ENCODE measurements at places on chromosomes 7 and 10.

DNA sequence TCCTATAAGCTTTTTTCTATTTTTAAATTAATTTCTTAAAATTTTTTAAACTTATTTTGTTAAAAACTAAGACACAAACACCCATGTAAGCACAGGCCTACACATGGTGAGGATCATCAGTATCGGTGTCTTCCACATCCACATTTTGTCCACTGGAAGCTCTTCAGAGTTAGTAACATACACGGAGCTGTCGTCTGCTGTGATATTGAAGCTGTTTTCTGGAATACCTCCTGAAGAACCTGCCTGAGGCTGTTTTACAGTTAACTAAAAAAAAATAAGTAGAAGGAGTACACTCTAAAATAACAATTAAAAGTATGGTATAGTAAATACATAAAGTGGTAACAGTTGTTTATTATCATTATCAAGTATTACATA is 17.7 kb downstream of the KLLN start:
- no peak for DNase-seq

GRCh38 chr10:120599200-120599724 is 142.2 kb downstream of the PLPP4 start:
- no peak for DNase-seq

- no peak for DNase-seq
Measured at GRCh38 chr7:84669177-84669732, 474.7 kb upstream of the SEMA3A start.

GRCh38 chr10:74746813-74747212 is 79.6 kb upstream of the KAT6B start:
- no peak for DNase-seq

DNA sequence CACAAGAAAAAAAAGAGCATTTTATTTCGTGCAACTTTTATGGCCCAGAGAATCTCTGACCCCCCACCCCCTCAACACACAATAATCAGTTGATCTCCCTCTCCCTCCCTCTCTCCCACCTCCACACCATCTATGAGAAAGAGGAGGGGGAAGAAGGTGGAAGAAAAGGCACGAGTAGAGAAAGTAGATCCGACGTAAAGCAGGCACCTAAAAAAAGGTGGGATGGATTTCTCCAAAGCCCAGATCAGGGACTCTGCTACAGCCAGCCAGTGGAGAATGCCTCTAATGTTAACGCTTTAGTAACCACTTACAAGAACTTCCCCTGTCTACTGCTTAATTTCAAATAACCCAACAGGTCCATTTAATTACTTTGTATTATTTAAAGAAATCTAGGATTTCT is 24.4 kb downstream of the KMT2C start:
- DNase-seq, result no peak

GRCh38 chr7:45068236-45069023 is 20.3 kb downstream of the NACAD start:
- DNase-seq, result no peak

GRCh38 chr10:21039721-21040120 is 142.6 kb upstream of the NEBL start:
- no peak for DNase-seq

DNA sequence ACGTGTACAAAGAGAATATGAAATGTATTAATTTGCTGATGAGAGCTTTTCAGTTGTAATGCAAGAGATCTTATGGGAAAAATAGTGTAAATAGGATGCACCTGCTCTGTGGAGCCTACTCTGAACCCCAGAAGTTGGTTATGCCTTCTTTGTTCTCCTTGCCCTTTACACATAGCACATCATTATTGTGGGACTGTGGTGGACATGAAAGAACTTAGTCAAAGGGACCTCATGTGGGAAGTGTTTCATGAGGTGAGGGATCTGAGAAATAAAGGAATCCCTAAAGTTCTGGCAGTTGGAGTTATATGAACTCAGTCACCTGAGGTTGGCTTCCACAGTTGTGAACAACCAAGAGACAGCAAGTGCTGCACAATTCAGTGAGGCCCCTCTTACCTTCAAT is 66.1 kb downstream of the GRM8 start:
- DNase-seq, result no peak

DNA sequence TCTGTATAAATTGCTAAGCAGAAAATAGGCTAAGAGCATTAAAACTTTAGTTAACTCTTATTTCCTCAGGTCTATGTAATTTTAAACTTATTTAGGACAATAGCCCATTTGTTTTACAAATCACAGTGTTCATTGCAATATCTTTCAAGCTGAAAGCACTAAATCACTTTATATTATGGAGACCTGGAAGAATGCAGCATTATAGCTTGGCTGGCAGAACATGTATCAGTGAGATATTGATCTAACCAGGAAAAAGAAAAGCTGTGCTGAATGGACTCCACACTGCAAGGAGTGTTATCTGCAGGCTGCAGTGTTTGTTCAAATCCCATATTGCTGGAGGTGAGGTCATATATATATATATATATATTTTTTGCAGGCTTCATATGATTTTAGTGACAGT is 517.5 kb downstream of the NRG3 start:
- DNase-seq, result no peak

Measured in stimulated activated CD4-positive, alpha-beta T cell treated with anti-CD3 and anti-CD28 coated beads, TNF-alpha, amount 100 ng/mL, for 1 hour (primary cell).